DND-41 (cell line): ENCODE measurements at places on chromosomes 1 and 21.
A peak's percentile ranks its signal among the peaks of the same experiment; 100 is the strongest.

DNA sequence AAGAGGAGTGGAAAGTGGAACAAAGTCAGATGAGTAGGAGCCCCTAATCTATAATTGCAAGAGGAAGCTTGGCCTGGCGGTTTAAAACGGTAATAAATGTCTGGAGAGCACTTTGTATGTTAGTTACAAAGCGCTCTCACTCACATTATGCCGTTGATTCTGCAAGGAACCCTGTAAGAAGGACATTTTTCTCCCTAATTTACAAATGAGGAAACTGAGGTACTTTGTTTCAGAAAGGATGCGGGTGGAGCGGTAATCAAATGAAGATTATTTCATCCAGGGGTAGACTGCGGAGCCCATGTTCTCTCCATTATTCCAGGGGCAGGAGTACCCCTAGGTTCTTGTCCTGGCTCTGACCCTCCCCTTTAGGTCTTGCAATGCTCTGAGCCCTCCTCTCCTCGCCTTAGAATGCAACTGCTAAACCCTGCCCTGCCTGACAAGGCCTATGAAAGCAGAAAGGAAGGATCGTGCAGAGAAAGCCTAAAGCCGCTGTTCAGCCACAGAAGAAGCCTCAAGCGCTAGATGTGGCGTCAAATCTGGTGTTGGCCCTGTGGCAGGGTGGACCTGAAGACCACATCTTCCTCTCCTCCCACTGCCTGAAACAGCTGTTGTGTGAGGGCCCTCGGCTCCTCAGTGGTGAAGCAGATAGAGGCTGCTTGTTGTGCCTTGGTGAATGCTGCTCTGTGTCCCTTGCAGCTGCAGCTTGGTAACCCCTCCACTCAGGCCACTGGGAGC is 588 bp upstream of the PACC1 start:
- H3K36me3 ChIP-seq: peaks cover 19% of the 10 kb centered on the region
- H3K4me3 ChIP-seq: peak overlapping the region; percentile 96
- peak overlapping the region; percentile 85 for H3K27ac ChIP-seq
- peak; percentile 39 for DNase-seq
- peaks cover 31% of the 10 kb centered on the region for H3K4me1 ChIP-seq

DNA sequence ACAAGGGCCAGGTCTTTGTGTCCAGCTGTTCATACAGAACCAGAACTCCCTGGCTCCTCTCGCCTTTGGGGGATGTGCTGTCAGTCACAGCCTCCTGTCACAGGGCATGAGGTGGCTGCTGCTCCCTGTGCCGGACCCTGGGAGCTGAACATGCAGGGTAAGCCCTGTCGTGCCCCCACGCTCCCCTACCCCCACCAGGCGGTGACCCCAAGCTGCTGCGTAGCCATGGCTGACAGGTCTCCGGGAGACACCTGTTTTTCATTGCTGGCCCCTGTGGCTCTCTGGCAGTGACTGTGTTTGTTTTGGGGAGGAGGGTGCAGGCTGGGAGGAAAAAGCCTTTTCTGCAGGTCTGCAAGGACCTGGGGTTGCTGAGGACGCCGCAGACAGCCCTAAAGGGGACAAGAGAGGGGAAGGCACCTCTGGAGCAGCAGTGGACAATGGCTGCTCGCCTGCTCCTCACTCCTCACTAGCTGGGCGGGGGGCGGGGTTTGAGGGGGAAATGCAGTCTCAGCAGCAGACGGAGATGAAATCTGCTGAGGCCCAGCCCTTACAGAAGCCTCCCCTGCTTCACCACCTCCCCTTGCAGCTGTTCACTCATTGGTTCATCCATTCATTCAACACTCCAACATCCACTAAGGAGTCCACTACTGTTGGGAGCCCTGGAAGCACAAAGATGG is 81.4 kb downstream of the TRABD2B start:
- no peaks in the 10 kb centered on the region for H3K4me1 ChIP-seq
- H3K27me3 ChIP-seq: no peaks in the 10 kb centered on the region
- H3K36me3 ChIP-seq: no peaks in the 10 kb centered on the region
- no peak overlapping the region for H3K27ac ChIP-seq
- no peak overlapping the region for H3K4me3 ChIP-seq
- DNase-seq: no peak

DNA sequence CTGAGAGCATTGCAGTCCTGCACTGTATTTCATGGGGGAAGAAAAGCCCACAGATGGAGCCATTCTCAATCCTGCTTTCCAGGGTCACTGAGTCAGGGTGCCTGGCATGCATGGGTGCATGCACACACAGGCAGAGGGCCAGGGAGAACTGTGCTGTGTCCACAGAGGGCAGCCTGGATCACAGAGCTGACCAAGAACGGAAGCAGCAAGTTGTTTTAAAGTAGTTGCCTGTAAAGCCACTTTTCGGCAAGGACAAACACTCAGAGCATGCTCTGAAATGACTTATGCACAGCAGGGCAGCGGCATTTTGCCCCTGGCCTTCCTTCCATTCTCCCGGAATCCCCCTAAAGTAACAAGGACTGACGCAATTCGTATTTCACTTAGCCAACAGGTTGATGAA is 3.6 kb downstream of the ERG start:
- no peak overlapping the region for H3K4me3 ChIP-seq
- no peaks in the 10 kb centered on the region for H3K36me3 ChIP-seq
- peaks cover 51% of the 10 kb centered on the region for H3K27me3 ChIP-seq
- no peak overlapping the region for H3K27ac ChIP-seq
- no peak for DNase-seq

DNA sequence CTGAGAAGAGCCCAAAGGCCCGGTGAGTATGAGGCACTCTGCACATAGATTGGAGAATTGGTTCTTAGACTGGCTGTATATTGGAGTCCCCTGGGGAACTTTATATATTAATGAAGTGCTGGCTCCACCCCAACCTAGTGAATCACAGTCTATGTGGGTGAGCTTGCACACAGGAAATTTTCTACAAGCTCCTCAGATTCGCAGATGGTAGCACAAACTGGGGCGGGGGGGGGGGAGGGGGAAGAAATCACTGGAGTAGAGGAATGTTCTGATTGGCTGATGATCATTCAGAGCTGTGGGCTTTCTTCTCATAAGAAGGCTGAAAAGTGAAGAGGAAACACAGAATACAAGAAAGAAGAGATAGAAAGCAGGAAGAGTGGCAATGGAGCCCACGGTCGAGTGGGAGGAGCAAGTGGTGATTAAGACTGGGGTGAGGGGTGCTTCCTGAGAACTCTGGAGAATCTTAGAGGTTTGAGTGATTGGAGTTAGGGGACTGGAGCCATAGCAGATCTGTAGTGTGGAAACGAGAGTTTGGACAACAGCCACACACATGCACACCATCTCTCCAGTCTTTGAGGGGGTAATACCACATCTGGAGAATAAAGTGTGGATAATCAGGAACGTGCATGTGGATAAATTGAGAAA is 465.9 kb upstream of the DAB1 start:
- no peak overlapping the region for H3K27ac ChIP-seq
- H3K36me3 ChIP-seq: no peaks in the 10 kb centered on the region
- DNase-seq: no peak
- no peaks in the 10 kb centered on the region for H3K4me1 ChIP-seq
- H3K4me3 ChIP-seq: no peak overlapping the region
- H3K27me3 ChIP-seq: no peaks in the 10 kb centered on the region

GRCh38 chr1:165697881-165698760 is at the start of gene ALDH9A1:
Gene ALDH9A1, minus strand, starts transcription at chr1:165698562. Its CDS starts 4 bp downstream, at chr1:165698558.
- H3K27ac ChIP-seq: peak within 1 kb of the TSS; percentile 99
- peaks cover 6% of the 10 kb centered on the region; the same call in 1 of the 2 replicates for H3K36me3 ChIP-seq
- H3K4me3 ChIP-seq: peak within 1 kb of the TSS; percentile 83
- H3K27me3 ChIP-seq: no peaks in the 10 kb centered on the region
- peak; percentile 94 for DNase-seq
- H3K4me1 ChIP-seq: peaks cover 35% of the 10 kb centered on the region

GRCh38 chr1:163874070-163874469 is 552.3 kb downstream of the NUF2 start:
- H3K4me1 ChIP-seq: no peaks in the 10 kb centered on the region
- H3K36me3 ChIP-seq: no peaks in the 10 kb centered on the region
- no peak overlapping the region for H3K27ac ChIP-seq

- no peak within 1 kb of the TSS for H3K27ac ChIP-seq
- DNase-seq: no peak
- no peaks in the 10 kb centered on the region for H3K4me1 ChIP-seq
- H3K27me3 ChIP-seq: peaks cover 14% of the 10 kb centered on the region
- H3K4me3 ChIP-seq: no peak within 1 kb of the TSS
These were observed at the start of gene CHIT1 for GRCh38 chr1:203229471-203230135. Gene CHIT1, minus strand, starts transcription at chr1:203229673. Its CDS starts 37 bp downstream, at chr1:203229636.

GRCh38 chr1:27428316-27429028 is 36.0 kb downstream of the GPR3 start:
- no peaks in the 10 kb centered on the region for H3K27me3 ChIP-seq
- no peak overlapping the region for H3K27ac ChIP-seq
- H3K36me3 ChIP-seq: peaks cover 46% of the 10 kb centered on the region

DNA sequence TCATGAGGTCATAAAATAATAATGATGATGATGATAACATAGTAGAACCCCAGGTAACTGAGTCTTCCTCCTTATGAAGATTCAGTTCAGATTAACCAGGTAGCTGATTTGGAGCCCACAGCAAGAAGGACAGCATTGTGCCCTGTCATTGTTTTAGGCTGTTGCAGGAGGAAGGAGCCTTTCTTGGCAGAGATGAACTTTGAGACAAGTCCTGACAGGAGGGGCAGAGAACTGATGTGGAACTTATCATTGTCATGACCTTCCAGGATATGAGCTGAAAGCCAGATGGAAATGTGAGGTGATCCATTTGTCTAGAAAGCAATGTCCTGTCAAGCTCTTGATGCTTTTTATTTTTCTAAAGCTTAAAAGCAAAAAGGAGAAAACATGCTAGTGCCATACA is 132.6 kb upstream of the COA6 start:
- H3K4me1 ChIP-seq: no peaks in the 10 kb centered on the region
- H3K36me3 ChIP-seq: peaks cover 6% of the 10 kb centered on the region; the same call in 1 of the 2 replicates
- no peak for DNase-seq
- no peak overlapping the region for H3K27ac ChIP-seq

GRCh38 chr1:36863500-36863899 is 170.8 kb downstream of the GRIK3 start:
- no peaks in the 10 kb centered on the region for H3K4me1 ChIP-seq
- peaks cover 4% of the 10 kb centered on the region for H3K27me3 ChIP-seq
- H3K36me3 ChIP-seq: no peaks in the 10 kb centered on the region
- DNase-seq: no peak
- no peak overlapping the region for H3K27ac ChIP-seq
